Dermis microvascular lymphatic vessel endothelial cell (primary cell): ENCODE measurements at places on chromosomes 4 and X. TPM values are rescaled to one million over a fixed set of nuclear protein-coding genes. Genes with fewer than 3 reads are reported as not detected.

DNA sequence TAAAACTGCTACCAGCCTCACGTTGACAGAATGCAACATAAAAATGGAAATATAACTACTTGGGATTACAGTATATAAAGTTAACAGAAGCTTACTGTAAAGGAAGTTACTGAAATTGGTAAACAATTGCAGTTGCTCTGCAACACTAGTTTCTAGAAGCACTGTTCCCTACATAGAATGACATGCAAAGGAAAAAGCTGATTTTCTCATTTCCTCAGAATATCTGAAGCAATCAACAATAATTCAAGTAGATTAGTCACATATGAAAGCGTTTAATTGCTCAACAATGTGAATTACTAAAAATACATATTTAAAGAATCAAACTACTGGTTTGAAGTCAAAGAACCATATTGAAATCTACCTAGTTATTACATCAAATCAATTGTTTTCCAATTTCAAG, 31.8 kb downstream of the PDGFC start:
- no peak for DNase-seq

Gene GPAT3
- 14.5 and 17.3 TPM in 2 replicates for total RNA-seq

DNA sequence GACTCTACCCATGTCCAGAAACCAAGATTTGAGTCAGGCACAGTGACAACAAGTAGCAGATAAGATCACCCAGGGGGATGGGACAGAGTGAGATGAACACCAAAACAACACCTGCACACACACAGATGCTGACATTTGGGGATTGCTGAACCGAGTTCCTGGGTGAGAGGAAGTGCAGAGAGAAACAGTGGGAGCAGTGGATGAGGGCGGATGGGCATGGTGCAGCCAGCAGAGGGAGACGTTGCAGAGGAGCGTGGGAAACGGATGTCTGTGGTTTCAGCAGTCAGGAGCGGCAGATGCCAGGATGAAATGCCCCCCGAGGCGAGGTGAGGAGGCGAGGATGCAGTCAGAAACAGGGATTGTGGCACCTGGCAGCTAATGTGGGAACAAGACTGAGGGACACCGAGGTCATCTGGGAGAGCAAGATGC, 78.6 kb upstream of the STS start:
- no peak for DNase-seq

DNA sequence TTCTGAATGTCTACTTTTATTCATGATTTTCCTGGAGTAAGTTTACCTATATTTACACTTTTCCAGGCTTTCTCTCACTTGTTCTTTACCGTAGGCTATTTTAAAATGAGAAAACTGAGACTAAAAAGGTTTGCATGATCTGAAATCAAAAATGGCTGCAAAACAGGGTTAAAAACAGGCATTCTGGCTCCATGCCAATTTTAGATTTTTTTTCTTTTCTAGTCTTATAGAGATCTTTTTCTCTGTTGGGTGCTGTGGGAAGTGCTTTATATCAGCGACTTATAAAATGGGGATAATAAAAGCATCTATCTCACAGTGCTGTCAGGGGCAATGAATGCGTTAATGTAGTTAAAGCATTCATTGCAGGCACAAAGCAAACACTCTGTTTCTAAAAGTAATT, 294.8 kb downstream of the PACRGL start:
- DNase-seq = no peak

- DNase-seq = no peak
Observed at GRCh38 chr4:115117651-115118050, 4.2 kb upstream of the NDST4 start.
